ENCODE measurements at places on chromosomes 16 and 17.

DNA sequence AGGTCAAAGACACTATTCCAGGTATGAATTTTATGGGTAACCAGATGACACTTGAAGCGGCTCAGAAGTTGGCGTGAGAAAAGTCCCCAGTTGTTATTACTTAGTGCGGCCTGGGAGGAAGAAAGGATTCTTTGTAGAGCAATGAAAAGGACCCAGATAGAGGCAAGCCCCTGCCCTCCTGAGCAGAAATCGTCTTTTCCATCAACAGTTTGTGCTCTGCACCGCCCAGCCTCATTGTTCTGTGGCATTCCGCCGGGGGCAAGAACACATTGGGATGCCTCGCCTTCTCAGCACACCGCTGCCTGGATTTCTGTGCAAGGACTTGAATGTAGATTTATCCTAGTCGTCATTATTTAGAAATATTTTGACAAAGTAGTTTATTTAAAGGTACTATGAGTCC is 32.7 kb upstream of the CRHR1 start:
- peaks cover 19% of the 10 kb centered on the region for H3K27me3 ChIP-seq
- no peaks in the 10 kb centered on the region for H3K36me3 ChIP-seq
- H3K27ac ChIP-seq, result no peak overlapping the region
- no peaks in the 10 kb centered on the region for H3K4me1 ChIP-seq
- no peak for DNase-seq

DNA sequence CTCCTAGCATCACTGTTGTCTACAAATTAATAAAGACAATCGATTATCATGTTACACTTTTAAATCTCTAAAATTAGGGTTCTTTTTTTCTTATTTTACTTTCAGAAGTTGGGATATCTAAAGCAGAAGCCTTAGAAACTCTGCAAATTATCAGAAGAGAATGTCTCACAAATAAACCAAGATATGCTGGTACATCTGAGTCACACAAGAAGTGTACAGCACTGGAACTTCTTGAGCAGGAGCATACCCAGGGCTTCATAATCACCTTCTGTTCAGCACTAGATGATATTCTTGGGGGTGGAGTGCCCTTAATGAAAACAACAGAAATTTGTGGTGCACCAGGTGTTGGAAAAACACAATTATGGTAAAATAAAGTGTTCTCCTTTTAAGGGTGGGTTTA is 2.4 kb downstream of the RAD51C start:
- H3K27me3 ChIP-seq, result no peaks in the 10 kb centered on the region
- no peaks in the 10 kb centered on the region for H3K36me3 ChIP-seq
- H3K4me3 ChIP-seq, result no peak overlapping the region
- DNase-seq, result no peak
- H3K27ac ChIP-seq, result no peak overlapping the region

DNA sequence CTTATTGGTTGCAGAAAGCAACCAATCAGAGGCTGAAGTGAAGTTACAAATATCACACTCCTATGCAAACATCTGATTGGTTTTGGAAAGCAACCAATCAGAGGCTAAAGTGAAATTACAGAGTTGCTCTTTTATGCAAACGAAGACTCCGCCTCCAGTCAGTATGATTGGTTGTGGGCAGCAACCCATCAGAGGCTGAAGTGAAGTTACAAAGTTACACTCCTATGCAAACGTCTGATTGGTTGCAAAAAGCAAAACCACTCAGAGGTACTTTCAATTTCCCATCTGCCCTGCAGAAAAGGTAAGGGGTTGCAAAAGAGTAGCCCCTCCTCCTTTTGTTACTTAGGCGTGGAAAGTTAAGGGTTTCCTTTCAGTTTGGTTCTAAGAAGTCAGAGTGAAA is 697.3 kb downstream of the MAF start:
- no peak overlapping the region for H3K27ac ChIP-seq
- H3K27me3 ChIP-seq, result no peaks in the 10 kb centered on the region
- no peaks in the 10 kb centered on the region for H3K36me3 ChIP-seq

- no peak overlapping the region for H3K4me3 ChIP-seq
- no peak overlapping the region for H3K27ac ChIP-seq
- H3K4me1 ChIP-seq, result peaks cover 2% of the 10 kb centered on the region
Measured at GRCh38 chr16:56849690-56850680, 15.0 kb upstream of the SLC12A3 start.

- H3K36me3 ChIP-seq, result no peaks in the 10 kb centered on the region
- H3K27ac ChIP-seq, result no peak overlapping the region
- H3K4me3 ChIP-seq, result no peak overlapping the region
- no peaks in the 10 kb centered on the region for H3K4me1 ChIP-seq
- no peak for DNase-seq
Measured at GRCh38 chr16:51172368-51172767, 21.3 kb upstream of the SALL1 start.

DNA sequence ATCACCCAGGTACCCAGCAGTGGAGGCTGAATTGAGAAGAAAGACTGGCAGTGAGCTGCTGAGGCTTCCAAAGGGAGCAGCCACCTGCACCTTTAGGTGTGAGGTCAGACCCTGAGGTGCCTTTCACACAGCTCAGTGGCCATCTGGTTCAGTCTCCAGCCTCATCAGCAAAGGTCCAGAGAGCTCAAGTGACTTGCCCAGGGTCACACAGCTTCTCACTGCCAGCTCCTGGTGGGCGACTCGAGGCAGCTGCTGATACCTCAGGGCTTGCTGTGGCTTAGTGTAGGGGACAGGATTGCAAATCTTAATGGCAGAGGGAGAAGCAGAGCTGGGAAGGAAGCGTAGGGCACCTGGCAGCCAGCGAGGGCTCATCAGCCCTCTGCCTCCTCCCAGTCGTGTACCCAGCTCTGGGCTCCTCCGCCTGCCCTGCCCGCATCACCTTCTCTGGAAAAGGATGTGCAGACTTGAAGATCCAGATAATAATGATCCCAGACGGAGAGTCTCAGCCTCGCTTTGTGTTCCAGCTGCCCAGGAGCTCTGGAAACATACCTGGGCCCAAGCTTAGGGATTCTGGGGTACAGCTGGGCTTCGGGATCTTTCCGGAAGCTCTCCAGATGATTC is 165.3 kb upstream of the GSE1 start:
- no peak overlapping the region for H3K4me3 ChIP-seq
- DNase-seq, result no peak
- H3K4me1 ChIP-seq, result peaks cover 4% of the 10 kb centered on the region
- no peak overlapping the region for H3K27ac ChIP-seq
- H3K36me3 ChIP-seq, result no peaks in the 10 kb centered on the region
- H3K27me3 ChIP-seq, result no peaks in the 10 kb centered on the region

DNA sequence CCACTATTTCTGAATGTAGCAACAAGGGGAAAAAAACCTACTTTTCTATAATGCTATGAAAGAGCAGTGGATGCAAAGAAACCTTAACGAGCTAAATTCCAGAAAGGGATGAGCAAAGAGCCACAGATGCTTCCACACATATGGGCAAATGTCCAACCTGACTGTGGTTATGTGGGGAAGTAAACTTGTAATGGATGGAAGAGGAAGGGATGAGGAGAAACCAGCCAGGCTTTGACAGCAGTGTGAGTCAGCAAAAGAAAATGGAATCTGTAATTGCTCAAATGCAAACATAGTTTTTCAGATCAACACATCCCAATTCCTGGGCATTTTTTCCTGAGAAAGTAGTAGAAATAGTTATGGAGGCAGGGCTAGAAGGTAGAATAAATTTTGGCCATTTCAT is 204.8 kb upstream of the CPHXL start:
- peaks cover 26% of the 10 kb centered on the region for H3K27me3 ChIP-seq
- H3K4me1 ChIP-seq, result no peaks in the 10 kb centered on the region

DNA sequence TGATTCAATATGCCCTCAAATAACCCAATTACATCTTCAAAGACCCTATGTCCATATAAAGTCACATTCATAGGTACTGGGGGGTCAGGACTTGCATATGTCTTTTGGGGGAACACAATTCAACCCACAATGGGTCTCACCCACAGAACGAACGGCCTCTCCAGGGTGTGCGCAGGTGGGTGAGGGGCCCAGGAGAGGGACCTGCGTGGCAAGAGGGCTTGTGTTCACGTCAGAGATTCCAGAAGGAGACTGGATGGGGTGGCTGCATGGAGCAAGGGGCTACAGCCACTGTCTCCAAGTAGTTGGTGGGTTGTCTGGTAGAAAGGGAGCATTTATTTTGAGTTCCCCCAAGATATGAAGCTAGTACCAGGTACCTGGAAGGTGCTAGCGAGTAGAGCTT is 212.2 kb downstream of the SEC14L1 start:
- DNase-seq, result no peak
- H3K4me3 ChIP-seq, result no peak overlapping the region
- no peak overlapping the region for H3K27ac ChIP-seq
- peaks cover 6% of the 10 kb centered on the region for H3K4me1 ChIP-seq
- no peaks in the 10 kb centered on the region for H3K36me3 ChIP-seq

DNA sequence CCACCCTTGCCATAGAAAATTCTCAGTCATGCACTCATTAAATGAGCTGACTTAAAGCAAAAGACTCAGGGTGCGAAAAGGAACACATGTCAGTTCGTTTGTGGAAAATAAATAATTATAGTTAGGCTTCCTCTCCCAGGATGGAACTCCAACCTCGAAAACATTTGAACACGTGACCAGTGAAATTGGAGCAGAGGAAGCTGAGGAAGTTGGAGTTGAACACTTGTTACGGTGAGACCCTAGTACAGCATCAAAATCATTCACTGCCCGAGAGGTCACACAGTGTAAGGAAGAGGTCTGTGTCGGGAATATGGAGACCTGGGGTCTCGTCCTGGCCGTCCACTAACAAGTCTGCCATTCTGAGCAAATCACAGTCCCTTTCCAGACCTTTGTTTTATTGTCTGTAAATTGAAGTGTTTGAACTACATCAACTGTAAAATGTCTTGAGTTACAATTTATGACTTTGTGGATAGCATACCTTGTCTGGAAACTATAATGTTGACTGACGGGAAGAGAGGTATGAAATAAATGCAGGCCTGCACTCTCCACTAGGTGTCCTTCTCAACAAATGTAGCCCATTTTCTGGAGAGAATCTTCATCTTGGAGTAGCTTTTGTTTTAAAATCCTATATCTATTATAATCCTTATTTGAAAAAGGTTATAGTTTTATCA is 7.7 kb downstream of the PSMD7 start:
- H3K4me3 ChIP-seq, result no peak overlapping the region

- peak overlapping the region; percentile 33 for H3K4me3 ChIP-seq
- H3K27ac ChIP-seq, result no peak overlapping the region
- DNase-seq, result no peak
- peaks cover 8% of the 10 kb centered on the region for H3K4me1 ChIP-seq
- no peaks in the 10 kb centered on the region for H3K36me3 ChIP-seq
- no peaks in the 10 kb centered on the region for H3K27me3 ChIP-seq
Measured at GRCh38 chr16:8869212-8869987, 594 bp upstream of the CARHSP1 start.

GRCh38 chr16:82629441-82630027 is 2.8 kb downstream of the CDH13 start:
- no peak overlapping the region for H3K27ac ChIP-seq
- H3K27me3 ChIP-seq, result peaks cover 23% of the 10 kb centered on the region
- H3K36me3 ChIP-seq, result no peaks in the 10 kb centered on the region
- peaks cover 6% of the 10 kb centered on the region for H3K4me1 ChIP-seq
- DNase-seq, result no peak

- H3K4me3 ChIP-seq, result no peak overlapping the region
- H3K27me3 ChIP-seq, result no peaks in the 10 kb centered on the region
- no peak overlapping the region for H3K27ac ChIP-seq
- no peaks in the 10 kb centered on the region for H3K36me3 ChIP-seq
- DNase-seq, result no peak
Measured at GRCh38 chr17:58789160-58789559, 33.5 kb downstream of the PPM1E start.

- no peak overlapping the region for H3K4me3 ChIP-seq
- no peaks in the 10 kb centered on the region for H3K27me3 ChIP-seq
- H3K36me3 ChIP-seq, result no peaks in the 10 kb centered on the region
- DNase-seq, result no peak
- no peak overlapping the region for H3K27ac ChIP-seq
- H3K4me1 ChIP-seq, result no peaks in the 10 kb centered on the region
Measured at GRCh38 chr16:4743226-4743878, 9.0 kb downstream of the DNAAF8 start.

- H3K27ac ChIP-seq, result no peak overlapping the region
- peaks cover 2% of the 10 kb centered on the region for H3K4me1 ChIP-seq
- no peaks in the 10 kb centered on the region for H3K27me3 ChIP-seq
- H3K4me3 ChIP-seq, result no peak overlapping the region
Measured at GRCh38 chr16:84396537-84397008, 28.2 kb downstream of the ATP2C2 start.

DNA sequence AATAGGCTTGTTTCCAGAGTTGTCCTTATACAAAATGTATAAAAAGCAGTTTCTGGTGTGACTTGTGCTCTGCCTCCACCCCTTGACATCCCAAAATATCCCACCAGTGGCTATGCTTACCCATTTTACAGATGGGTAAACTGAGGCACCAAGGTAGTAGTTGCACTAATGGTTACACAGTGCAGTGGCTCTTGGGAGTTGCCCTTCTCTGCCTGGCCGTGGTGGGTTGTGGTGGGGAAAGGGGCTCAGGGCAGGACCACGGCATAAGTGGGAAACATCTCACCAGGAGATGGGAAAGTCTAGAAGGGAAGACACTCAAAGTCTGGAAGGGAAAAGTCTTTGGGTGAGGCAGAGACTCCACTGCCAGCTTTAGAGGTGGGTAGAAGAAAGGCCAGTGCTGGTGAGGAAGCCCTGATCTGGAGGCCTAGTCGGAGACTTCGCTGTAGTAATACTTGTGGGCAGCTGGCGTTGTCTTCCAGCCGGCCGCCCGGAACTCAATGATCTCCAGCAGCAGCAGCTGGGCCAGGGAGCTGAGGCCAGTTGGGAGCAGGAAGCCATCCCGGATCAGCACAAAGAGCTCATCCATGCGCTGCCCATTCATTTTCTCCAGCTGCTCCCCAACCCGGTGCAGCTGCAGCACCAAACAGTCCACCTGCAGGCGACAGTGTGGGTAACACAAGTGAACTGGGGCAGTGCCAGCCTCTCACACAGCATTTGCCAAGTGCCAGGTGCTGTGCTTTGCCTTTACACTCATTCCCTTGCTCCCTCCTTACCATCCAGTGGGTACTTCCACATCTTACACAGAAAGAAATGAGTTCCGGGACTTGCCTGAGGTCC is 4.5 kb downstream of the MIF4GD start:
- H3K4me1 ChIP-seq, result no peaks in the 10 kb centered on the region
- H3K27ac ChIP-seq, result no peak overlapping the region
- H3K4me3 ChIP-seq, result no peak overlapping the region
- DNase-seq, result no peak

DNA sequence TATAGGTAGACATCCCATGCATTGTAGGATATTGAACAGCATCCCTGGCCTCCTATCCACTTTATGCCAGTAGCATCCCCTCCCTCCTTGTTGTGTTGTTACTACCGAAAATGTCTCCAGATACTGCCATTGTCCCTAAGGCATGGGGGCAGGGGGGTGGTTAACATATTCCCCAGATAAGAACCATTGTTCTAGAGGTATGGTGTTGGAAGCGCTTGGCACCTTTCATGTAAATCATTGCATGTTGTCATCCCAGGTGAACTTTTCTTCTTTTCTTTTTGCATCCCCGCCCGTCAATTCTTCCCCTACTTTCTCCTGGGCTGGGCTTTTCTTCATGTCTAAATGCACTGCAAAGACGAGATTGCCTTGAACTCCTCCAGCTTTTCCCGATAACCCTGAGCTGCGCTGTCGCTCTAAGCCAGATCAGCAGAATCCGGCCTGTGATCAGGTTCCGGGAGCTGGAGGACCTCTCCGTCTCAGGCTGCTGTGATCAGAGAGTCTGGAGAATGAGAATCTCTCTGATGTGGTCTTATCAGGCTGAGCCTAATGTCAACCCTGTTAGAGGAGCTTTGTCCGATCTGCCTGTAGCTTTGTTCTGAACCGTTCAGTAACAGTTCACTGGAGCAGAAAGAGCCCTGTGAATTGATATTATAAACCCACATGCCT is 76.2 kb downstream of the RBFOX1 start:
- no peak overlapping the region for H3K4me3 ChIP-seq
- H3K36me3 ChIP-seq, result no peaks in the 10 kb centered on the region
- H3K27me3 ChIP-seq, result no peaks in the 10 kb centered on the region
- no peaks in the 10 kb centered on the region for H3K4me1 ChIP-seq
- DNase-seq, result no peak
- H3K27ac ChIP-seq, result no peak overlapping the region
